Stimulated activated CD4-positive, alpha-beta T cell treated with anti-CD3 and anti-CD28 coated beads, Interleukin-15, amount 100 ng/mL, for 1 hour (primary cell): ENCODE measurements at places on chromosomes 6 and 20.

DNA sequence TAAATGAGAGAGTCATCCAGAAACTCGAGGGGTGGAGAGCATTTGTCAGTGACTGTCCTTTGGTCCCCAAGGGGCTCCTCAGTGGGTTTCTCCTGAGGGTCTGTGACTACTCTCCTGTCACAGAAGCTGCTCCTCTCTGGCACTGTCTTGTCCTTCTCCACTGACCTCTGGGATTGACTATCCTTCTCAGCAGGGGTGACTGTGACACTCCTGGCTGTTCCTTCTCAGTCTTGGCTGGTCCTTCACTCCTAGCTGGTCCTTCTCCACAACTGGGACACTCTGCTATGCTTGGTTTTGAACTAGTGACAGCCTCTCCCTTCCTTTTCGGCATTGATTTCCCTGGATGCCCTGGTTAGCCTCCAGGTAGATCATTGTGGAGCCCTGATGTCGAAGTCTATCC, 33.5 kb downstream of the DYNLT1 start:
- no peak for DNase-seq

GRCh38 chr6:113858480-113859348, 1.6 kb downstream of the MARCKS start:
- peak; percentile 69 for DNase-seq

DNA sequence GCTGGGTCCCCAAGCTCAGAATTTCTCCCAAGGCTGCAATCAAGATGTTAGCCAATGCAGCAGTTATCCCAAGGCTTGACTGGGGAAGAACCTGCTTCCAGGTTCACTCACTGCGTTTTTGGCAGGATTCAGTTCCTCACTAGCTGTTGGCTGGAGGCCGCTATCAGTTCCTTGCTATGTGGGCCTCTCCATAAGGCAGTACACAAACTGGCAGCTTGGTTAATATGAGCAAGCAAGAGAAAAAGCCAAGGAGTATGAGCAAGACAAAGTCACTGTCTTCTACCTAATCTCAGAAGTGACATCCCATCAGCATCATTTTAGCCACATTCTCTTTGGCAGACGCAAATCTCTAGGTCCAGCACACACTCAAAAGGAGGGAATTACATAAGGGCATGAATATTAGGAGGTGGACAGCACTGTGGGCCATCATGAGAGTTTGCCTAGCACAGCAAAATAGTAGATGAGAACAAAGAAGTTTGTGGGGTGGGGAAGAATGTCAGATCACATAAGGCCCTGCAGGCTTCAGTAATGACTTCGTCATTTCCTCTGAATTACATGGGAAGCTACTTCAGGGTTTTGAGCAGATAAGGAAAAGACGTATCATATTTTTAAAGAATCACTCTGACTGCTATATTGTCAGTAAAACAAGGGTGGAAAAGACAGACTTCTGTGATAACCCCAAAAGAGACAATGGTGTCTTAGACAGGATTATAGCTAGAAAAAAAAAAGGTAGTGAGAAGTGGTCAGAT, 25.5 kb downstream of the LMBRD1 start:
- no peak for DNase-seq

DNA sequence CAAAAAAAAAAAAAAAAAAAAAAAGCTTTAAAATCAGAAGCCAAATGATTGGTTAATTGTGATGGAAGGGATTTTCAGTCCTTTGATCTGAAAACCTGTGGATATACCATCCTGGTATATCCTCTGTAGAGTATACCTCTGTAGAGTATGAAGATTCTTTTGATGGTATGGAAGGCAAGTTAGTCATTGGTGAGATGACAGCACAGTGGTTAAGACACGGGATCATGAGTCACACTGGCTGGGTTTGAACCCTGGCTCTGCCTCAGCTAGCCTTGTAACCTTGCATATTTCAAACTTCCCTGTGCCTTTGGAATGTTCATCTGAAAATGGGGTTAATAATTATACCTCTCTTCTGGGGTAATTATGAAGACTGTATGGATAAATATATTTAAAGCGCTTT, 179.3 kb downstream of the CARMIL1 start:
- no peak for DNase-seq

- no peak for DNase-seq
Measured at GRCh38 chr20:37205794-37206193, 26.4 kb upstream of the MROH8 start.

DNA sequence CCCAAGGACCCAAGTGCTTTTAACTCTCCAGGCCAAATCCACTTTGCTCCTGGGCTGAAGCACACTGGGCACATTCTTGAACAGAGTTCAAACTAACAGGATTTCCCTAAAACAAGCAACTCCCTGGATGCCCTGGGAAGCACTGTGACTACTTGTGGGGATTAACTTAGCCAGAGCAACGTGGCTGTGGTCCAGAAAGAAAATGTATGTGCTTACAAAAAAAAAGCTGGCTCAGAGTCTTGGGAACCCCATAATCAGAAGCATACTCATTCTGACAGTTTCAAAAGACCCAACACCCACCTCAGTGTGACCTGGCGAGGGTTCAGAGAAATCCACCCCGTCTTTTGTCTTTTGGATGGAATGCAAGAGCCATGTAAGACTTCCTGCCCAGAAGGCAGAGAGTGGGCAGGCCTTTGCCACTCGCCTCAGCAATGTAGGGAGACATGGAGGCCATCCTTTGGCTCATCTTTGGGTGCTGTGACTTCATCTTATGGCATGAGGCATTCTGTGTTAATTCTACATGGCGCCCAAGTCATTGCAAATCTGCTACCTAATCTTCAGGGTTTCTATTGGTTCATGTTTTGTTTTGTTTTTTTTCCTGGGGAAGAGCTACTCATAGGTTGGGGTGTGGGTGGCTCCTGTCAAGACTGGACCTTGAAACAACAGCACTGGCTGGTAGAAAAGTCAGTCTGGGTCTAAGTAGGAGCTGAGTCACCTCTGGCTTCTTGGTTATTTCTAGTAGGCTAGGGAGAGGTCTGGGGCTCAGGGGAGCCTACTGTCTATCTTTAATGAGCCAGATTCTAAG, 248.6 kb upstream of the SUPT3H start:
- no peak for DNase-seq

GRCh38 chr6:10408457-10408856, 6.4 kb downstream of the TFAP2A start:
- DNase-seq = no peak

- DNase-seq = no peak
Measured at GRCh38 chr6:1363729-1364572, 25.4 kb upstream of the FOXF2 start.

DNA sequence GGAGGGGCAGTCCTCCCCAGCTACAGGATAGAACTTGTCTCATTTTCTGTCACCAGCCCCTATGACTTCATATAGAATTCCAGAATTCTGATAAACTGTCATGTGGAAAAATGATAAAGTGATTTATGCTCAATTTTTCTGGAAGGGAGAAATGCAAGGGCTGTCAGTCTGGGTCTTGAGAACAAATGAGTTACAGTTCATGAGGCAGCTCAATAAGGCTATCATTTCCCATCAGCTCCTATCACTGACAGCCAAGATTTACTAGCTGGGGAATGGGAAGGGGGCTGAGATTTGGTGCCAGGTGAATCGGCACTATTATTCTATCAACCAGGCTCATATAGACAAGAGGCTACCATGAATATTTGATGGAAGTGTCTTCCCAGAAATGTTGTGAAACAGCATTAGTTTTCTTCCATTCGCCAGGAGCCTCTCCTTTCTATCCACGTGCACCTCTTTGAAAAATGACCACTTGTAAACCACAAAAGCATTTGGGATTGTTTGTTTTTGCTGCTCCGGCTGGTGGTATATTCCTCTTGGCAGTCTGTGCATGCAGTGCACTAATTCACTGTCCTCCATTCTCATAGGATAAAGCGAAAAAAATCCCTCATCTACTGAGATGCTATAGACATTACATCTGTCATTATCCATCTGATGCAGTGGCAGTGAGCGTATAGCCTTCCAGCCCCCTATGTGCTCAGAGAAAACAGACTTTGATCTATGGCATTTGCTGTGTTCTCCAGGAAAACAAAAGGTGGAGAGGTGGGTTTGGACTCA, 528.7 kb upstream of the RNF217 start:
- DNase-seq = no peak

DNA sequence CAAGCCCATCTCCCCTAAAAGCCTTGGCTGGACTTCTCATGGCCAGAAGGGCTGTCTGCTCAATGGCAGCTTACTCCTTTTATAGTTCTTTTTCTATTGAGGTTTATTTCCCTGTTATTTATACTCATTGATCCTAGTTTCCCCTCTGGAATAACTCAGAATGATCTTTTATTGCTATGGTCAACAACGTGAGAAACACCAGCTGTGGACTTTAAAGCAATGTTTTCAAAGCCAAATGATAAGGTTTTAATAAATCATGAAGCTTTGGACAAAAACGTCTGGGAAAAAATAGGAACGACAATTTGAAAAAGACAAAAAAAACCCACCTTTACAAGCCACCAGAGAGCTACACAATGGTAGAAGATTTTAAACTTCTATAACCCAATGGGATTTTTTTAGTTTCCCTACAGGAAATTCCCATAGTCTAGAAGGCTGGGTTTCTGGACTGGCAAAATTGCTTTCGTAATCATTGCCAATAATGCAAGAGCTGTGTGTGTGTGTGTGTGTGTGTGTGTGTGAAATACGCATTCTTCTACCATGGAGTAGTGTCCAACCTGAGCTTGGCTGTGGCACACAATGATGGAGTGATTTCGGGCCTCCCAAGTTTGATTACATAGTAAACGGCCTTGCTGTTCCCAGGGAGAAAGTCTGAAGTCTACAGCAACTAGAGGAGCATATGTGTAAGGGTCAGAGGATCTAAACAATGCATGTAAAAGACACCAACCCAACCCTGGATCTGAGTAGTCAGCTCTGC, 396.0 kb downstream of the SYNE1 start:
- no peak for DNase-seq

GRCh38 chr6:147905711-147906110, 397.2 kb downstream of the SAMD5 start:
- DNase-seq = no peak

- DNase-seq = no peak
Measured at GRCh38 chr6:39896701-39897100, 37.6 kb downstream of the MOCS1 start.

- no peak for DNase-seq
Measured at GRCh38 chr6:91080871-91081270, 494.0 kb upstream of the MAP3K7 start.
